Temporal lobe (tissue), 4 donors: ENCODE measurements at places on chromosomes 4 and X. TPM values are rescaled to one million over a fixed set of nuclear protein-coding genes. Genes with fewer than 3 reads are reported as not detected.

Gene EVC2
- 1.2 TPM for total RNA-seq

Gene MAGEE2
- 3.2 TPM for total RNA-seq

Gene GAB3
- total RNA-seq, result 0.74 TPM

Gene RS1
- not detected for total RNA-seq

Gene MGAT4D
- not detected for total RNA-seq

Gene POU3F4
- 11.1 TPM for total RNA-seq

Gene RADX
- total RNA-seq, result 11.1 TPM

Gene KLB
- total RNA-seq, result 0.25 TPM

Gene BLOC1S4
- total RNA-seq, result 9.3 TPM

Gene HTN1
- total RNA-seq, result not detected

Gene GRIA2
- total RNA-seq, result 264 TPM
